ENCODE measurements at places on chromosomes 12 and 14. TPM values are rescaled to one million over a fixed set of nuclear protein-coding genes. Genes with fewer than 3 reads are reported as not detected.

DNA sequence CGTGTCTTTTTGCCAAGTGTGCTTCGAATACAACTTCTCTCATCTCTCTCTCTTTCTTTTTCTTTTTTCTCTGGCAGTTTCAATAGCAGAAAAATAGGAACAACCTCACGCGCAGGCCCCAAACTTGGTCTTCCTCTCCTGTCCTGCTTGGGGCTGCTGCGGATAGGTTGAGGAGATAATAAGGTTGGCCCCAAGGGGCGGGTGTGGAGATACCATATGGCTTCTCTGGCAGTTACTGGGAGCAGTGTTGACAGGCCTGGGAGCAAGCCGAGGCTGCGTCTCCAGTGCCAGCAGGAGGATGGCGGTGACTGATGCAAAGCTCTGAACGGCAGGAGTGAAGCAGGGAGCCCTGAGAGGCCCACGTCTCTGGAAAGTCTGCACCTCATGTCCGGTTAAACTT, 89.5 kb upstream of the MANSC4 start:
- no peaks in the 10 kb centered on the region for H3K36me3 ChIP-seq
- H3K27ac ChIP-seq, result no peak overlapping the region
- H3K4me1 ChIP-seq, result no peaks in the 10 kb centered on the region
- no peak overlapping the region for H3K4me3 ChIP-seq
- H3K27me3 ChIP-seq, result no peaks in the 10 kb centered on the region

DNA sequence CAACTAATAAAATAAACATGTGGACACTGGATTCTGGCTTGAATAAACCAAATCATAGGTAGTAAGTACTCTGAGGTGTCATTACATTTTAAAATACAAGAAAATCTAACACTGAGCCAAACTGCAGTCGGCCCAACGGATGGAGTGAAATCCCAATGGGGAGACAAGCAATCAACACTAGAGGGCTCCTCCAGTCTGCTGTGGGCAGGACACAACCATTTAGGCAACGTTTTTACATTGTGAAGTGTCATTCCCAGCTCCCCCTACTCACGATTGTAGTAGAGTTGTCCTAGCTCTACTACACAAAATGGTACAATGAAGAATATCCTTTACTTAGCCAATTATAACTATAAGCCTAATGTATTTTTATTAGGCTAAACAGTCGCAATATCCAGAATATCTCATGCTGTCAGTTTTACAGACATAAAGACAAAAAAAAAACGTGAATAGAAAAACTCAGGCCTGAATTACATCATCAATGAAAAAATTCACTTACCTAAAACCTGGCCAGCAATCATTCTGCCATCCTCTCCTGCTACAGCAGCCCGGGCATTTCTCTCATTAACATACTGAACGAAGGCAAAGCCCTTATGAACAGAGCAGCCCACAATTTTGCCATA, 35.7 kb downstream of the HNRNPC start:
- peaks cover 32% of the 10 kb centered on the region for H3K36me3 ChIP-seq
- H3K27ac ChIP-seq, result no peak overlapping the region
- H3K4me1 ChIP-seq, result peaks cover 77% of the 10 kb centered on the region
- H3K27me3 ChIP-seq, result no peaks in the 10 kb centered on the region

GRCh38 chr14:50353126-50353525, 41.0 kb downstream of the DMAC2L start:
- H3K27ac ChIP-seq, result no peak overlapping the region
- no peak for DNase-seq
- H3K36me3 ChIP-seq, result no peaks in the 10 kb centered on the region
- no peaks in the 10 kb centered on the region for H3K27me3 ChIP-seq
- H3K4me3 ChIP-seq, result no peak overlapping the region

- peaks cover 6% of the 10 kb centered on the region for H3K36me3 ChIP-seq
- H3K4me3 ChIP-seq, result no peak overlapping the region
- H3K27me3 ChIP-seq, result no peaks in the 10 kb centered on the region
- peaks cover 7% of the 10 kb centered on the region for H3K4me1 ChIP-seq
Measured at GRCh38 chr14:63524537-63525155, 18.5 kb downstream of the PPP2R5E start.

SLC41A2 gene
- total RNA-seq, result 27.8 TPM

CRIP1 gene
- 56.5 TPM for total RNA-seq

TEP1 gene
- total RNA-seq, result 28.8 TPM
